ENCODE measurements at places on chromosomes 7 and 10.

GRCh38 chr7:29090151-29090805 is 56.1 kb downstream of the CPVL start:
- DNase-seq = no peak

GRCh38 chr7:79612022-79612421 is 158.6 kb upstream of the MAGI2 start:
- no peak for DNase-seq

- no peak for DNase-seq
Measured at GRCh38 chr7:72710983-72711382, 117.0 kb downstream of the TYW1B start.

DNA sequence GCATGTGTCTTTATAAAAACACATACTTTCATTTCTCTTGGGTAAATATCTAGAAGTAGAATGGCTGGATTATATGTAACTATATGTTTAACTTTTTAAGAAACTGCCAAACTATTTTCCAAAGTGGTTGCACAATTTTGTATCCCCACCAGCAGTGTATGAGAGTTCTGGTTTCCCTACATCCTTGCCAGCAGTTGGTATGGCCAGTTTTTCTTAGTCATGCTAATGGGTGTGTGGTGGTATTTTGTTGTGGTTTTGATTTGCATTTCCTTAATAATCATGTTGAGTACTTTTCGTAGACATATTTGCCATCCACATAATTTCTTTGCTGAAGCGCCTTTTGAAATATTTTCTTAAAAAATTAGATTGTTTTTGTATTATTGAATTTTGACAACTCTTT is 60.3 kb downstream of the NEUROG3 start:
- no peak for DNase-seq

DNA sequence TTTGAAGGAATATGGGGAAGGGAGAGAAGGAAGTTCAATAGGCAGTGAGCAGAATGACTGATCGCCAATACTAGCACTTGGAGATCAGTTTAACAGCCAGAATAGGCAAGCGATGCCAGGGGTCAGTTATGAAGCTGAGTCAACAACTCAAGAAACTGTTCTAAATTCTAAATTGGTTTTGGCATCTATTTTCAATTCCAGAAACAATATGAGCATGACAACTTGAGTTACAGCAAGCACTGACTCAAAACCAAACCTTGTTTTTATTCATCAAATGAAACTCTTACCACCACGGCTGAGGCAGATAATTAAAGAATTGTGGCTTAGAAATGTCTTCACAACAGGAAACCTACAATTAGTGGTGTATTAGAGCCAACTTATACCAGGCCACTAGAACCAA is 180.5 kb upstream of the ASAH2 start:
- no peak for DNase-seq

- no peak for DNase-seq
Measured at GRCh38 chr10:93290661-93291354, 191.3 kb downstream of the MYOF start.

DNA sequence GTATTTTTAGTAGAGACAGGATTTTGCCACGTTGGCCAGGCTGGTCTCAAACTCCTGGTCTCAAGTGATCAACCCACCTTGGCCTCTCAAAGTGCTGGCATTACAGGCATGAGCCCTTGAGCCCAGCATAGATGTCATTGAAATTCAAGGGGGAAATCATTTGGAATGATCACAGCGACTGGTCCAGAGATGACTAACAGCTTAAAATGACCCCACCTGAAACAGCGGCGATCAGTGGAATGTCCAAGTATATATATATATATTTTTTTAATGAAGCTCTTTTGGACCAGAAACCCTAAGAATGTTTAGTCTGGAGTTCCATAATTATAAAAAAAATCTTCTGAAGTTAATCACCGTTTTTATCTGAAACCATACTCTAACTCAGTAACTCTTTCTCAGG is 12.5 kb upstream of the AKR1E2 start:
- no peak for DNase-seq

DNA sequence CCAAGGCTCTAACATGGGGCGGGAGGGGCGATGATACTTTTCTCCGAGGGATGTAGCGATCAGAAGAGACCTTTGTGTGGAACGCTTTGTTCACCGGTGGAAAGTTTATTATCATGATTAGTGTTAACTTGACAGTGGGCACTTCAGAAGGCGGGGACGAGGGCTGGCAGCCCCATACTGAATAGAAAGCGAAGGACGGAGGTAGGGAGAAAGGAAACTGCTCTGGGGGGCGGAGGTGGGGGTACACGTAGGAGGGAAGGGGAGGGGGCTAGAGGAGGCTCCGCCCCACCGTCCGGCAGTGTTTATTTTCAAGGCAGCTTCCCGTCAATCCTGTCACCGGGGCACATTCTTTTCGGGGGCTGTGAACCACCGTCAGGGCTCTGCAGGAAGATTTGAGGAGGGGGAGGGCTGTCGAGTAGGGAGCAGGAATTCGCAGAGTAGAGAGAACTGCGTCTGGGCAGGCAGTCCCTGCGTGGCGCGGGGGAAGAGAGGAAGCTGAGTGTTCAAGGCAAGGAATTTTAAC is 9.4 kb upstream of the NKX2-3 start:
- DNase-seq = no peak

- no peak for DNase-seq
Measured at GRCh38 chr7:139330333-139331030, 10.7 kb upstream of the FMC1 start.

DNA sequence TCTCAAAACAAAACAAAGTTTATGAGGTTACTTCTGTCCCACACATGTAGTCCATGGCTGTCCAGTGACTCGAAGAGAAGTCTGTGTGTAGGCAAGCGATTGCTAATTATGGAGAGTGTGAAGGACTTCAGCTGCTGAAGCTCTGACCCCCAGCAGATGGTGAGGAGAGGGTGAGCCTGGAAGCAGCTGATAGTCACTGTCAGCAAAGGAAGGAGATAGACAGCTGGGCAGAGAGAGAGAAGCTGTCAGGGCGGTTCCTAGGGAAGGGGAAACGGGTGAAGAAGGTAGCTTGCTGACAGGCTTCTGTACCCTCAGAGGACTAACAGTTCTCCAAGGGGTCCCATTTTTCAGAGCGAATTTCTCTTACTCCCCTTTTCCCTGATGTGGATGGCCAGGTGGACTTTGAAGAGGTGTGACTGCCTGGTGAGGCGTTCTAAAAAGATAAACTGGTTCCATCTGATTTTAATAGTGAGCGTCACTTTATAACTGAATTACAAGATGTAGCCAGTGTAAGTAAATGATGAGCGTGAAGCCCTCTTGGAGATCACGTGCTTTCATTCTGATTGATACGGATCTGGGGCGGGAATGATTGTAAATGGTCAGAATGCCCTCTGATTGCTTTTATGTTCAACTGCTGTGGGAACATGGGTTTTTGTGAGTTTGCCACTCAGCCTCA is 12.1 kb downstream of the ZSCAN21 start:
- DNase-seq = no peak

DNA sequence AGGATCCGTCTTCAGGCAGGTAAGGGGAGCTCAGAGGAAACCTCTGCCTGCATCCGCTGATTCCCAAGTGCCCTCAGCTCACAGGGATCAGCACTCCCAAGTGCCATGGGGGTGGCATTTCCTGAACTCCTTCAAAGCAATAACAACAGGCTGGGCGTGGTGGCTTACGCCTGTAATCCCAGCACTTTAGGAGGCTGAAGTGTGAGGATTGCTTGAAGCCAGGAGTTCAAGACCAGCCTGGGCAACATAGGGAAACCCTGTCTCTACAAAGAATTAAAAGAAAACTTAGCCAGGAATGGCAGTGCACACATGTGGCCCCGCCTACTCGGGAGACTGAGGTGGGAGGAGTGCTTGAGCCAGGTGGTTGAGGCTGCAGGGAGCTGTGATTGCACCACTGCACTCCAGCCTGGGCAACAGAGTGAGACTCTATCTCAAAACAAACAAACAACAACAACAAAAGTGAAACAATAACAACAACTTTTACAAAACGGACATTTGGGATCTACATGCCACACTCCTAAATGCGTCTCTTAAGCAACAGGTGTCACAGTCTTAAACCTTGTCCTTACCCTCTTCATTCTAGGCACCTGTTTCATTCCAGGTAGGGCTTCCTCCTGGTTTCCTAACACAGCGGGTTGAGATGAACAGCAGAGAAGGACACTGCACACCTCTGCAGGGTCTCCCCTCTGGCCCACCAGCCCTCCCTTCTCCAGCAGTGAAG is 73.8 kb downstream of the PAXIP1 start:
- no peak for DNase-seq

DNA sequence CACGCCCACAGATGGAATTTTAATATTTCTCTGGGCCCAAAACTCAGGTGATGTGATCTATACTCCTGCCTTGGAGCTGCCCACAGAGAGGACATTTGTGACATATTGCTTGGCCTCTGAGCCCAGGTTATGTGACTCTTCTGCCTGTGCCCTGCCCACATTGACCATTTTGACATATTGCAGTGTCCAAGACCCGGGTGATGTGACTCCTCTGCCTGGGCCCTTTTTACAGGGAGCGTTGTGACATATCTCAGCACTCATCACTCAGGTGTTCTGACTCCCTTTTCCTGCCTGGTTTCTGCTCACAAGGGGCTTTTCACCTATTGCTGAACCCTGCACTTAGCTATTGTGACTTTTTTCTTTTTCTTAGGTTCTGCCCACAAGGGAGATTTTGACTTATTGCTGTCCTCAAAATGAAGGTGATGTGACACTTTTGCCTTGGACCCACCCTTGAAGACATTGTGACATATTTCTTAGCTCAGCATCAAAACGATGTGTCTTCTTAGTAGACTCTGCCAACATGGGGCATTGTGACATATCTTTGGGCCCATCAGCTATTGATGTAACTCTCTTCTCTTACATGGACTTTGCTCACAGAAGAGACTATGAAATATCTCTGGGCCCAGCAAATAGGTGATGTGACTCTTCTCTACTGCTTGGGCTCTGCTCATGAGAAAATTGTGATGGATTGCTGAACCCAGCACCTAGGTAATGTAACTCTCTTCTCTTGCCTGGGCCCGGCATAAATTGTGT is 11.0 kb upstream of the ZNF107 start:
- DNase-seq = no peak

DNA sequence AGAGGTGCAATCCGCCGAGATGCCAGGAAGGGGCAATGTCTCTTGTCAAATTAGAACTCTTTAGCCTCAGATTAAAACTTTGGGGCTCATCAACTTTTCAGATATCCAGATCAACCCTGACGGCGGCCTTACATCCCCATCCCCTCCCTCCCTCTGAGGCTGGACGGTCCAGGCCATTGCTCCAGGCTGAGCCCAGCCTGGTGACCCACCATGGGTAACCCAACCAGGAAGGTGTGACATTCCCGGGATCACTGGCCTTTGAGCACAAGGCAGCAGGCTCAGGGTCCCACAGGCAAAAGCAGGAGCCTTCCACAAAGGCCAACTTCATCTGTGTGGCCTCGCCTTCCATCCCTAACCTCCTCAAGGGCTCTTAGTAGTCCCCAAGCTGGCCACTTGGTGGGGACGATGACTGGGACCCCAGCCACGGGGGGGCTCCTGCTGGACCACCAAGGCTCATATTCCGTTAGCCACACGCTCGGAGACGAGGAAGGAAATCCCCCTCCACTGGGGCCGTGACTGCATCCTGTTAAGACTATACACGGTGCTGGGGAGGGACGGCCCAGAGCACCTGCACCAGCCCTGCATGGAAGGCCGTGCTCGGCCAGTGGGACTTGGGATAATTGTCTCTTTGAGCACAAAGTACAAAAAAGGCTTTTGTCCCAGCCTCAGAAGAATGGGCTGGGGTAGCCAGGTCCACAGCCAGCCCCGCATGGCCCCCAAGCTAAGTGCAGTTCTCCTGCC is 62.8 kb downstream of the ZRANB1 start:
- DNase-seq = no peak

- no peak for DNase-seq
Measured at GRCh38 chr7:30727061-30727945, 24.6 kb upstream of the INMT start.

GRCh38 chr10:125076891-125077541 is 83.3 kb downstream of the CTBP2 start:
- DNase-seq = no peak

DNA sequence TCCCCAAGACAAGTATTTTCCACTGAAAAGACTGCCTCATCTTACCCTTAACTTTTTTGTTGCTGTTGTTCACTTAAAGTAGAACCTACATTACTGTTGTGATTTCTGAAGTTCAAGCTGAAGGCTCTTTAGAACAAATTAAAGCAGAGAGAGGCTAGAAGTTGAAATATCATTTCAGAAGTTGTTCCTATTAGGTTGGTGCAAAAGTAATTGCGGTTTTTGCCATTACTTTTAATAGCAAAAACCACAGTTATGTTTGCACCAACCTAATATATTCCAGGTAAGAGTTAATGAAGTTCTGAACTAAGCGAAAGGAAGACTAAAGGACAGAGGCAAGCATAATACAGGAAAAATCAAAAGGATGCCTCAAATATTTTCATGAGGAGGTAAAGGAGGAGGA is 153.7 kb downstream of the CACNA2D1 start:
- no peak for DNase-seq

GRCh38 chr7:20795361-20795760 is 8.7 kb upstream of the SP8 start:
- no peak for DNase-seq

DNA sequence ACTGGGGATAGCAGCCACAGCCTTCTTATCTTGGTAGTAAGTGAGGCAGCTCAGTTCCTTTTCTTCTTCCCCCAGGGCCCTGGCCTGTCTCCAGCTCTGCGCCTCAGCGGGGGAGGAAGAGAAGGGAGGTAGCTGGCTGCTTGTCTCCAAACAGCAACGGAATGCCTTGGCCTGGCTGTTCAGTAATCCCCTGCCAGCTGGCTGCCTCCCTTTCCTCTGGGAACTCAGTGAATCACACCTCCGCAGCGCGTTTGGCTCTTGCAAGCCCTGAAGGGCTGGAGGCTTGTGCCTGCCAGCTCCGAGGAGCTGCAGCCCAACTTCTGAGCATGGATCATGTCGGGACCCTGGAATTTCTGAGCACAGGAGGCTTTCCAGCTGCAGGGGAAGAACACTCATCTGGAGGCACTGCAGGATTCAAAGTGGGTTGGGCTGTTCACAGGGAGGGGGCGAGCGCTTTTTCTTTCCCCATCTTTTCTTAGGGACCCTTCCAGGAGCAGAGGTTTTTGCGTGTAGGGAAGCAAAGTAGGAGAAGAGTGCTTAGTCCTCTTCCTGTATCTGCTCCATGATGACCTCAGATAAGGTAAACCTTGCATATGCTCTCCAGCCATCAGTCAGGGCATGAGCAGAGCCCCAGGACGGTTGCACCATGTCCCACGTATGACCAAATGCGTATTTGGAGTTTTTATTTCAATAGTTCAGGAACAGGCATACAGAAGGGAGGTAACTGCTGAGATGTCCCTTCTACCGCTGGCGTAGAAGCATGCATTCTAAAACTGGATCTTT is 253.2 kb upstream of the INHBA start:
- DNase-seq = no peak

GRCh38 chr10:93088466-93088865 is 14.8 kb downstream of the CYP26A1 start:
- DNase-seq = no peak
